ENCODE measurements at places on chromosomes 7 and 10. TPM values are rescaled to one million over a fixed set of nuclear protein-coding genes. Genes with fewer than 3 reads are reported as not detected.

The MALRD1 gene
- total RNA-seq: 2.1 TPM

The POU6F2 gene
- total RNA-seq: not detected

The DRGX gene
- not detected for total RNA-seq

GRCh38 chr10:74958316-74958715, 131.9 kb downstream of the KAT6B start:
- DNase-seq: no peak

DNA sequence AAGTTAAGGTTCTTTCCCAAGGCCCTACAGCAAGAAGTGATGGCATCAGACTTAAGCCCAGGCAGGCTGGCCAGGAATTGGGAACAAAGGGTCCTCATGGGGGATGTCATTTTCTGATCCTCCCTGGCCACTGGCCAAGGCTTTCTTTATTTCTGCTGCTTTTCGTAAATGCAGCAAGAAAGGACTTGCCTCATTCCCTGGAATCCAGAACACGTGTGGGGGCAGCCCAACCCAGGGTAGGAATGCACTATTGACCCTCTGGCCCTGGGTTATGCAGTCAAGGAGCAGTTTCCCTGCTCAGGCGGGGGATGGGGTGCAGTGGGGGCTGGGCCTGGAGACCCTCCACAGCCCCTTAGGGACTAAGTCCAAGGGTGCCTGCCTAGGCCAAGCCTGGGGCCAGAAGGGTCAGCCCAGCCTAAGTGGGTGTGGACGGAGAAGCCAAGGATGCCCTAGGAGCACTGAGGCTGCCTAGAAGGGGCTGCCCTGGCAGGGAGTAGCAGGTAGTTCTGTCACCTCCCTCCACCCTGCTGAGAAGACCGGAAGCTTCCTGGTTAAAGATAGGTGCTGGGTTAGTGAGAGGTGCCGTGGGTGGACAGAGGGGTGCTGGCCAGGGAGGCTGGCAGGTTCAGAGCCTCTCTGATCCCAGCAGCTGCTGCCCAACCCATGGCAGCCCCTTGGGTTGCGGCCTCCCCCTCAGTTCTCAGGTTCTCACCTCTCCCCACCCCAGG, 179.2 kb downstream of the SH3PXD2A start:
- peak; percentile 88 for DNase-seq

GRCh38 chr10:89869180-89869579, 167.8 kb downstream of the KIF20B start:
- DNase-seq: no peak

GRCh38 chr10:124417895-124418725, 613 bp downstream of the OAT start:
- peak; percentile 85 for DNase-seq

DNA sequence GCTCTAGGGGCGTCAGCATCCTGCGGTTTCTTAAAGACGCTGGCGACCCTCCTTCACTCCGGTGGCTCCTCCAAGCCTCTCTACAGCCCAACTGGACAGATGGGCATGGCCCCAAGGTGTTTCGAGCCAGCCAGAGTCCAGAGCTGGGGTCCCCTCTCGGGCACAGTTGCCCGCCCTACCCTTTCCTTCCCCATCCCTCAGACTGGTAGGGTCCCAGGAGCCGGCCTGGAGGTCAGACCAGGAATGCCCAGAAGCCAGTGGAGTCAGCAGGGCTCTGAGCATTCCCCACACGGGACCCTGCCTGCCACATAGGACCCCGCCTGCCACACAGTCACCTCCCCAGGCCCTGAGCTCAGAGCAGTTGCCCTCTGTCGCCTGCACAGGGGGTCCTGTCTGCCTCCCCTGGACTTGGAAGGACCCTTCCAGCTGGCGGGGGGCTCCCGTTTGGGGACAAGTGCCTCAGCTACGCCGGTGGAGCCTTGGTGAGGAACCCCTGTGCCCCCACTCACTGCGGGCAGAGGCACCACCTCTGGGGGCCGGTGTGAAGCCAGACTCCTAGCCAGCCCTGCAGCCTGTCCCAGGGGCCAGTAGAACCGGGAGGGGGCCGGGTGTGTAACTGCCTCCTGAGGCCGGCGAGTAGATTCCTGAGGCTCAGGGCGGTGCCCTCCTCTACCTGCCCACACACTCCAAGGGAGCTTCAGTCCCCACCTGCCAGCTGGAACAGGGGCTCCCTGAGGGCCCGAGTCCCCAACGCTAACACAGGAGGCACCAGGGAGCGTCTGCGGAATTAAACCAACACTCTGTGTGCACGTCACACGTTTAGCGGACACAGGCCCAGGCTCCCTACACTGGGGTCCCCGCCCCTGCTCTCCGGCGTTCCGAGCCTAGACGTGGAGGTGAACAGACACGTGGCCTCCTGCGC, 19.4 kb upstream of the PDGFA start:
- no peak for DNase-seq

GRCh38 chr7:66847879-66848790, 72.9 kb upstream of the TMEM248 start:
- no peak for DNase-seq

GRCh38 chr10:51141010-51141409, 66.7 kb downstream of the PRKG1 start:
- DNase-seq: no peak

DNA sequence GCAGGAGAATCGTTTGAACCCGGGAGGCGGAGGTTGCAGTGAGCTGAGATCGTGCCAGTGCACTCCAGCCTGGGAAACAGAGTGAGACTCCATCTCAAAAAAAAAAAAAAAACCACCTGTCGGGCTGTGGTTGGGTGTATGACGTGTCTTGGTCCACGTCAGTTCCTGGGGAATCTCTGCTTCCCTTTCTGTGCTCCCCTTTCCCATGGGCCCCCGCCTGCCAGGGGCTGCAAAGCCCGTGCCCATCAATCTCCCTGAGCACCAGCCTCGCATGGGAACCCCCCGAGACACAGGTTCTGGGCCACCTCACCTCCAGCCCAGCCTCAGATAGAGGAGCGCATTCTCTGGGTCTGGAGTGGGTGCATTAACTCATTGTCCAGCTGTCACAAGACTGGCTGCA, 2.3 kb upstream of the SH2B2 start:
- no peak for DNase-seq

- DNase-seq: no peak
Observed at GRCh38 chr7:23058408-23059096, 44.6 kb upstream of the HYCC1 start.

Data from sigmoid colon (tissue), 7 donors.